ENCODE measurements at places on chromosomes 2 and 18. TPM values are rescaled to one million over a fixed set of nuclear protein-coding genes. Genes with fewer than 3 reads are reported as not detected.

ZSWIM2 gene
- not detected for total RNA-seq

RAB27B gene
- total RNA-seq, result not detected

SGPP2 gene
- total RNA-seq, result 0.31 TPM

ST3GAL5 gene
- 42.1 TPM for total RNA-seq

CENPA gene
- not detected for total RNA-seq

TGFA gene
- 1.3 TPM for total RNA-seq

COLEC12 gene
- total RNA-seq, result 0.13 TPM

ANO7 gene
- total RNA-seq, result 0.77 TPM

CDH2 gene
- total RNA-seq, result not detected

PSMA8 gene
- total RNA-seq, result 1.7 TPM

EMX1 gene
- total RNA-seq, result not detected

CNGA3 gene
- total RNA-seq, result not detected

GULP1 gene
- not detected for total RNA-seq

ZNF513 gene
- 18.6 TPM for total RNA-seq

TTLL4 gene
- 20.4 TPM for total RNA-seq

TRABD2A gene
- total RNA-seq, result 165 TPM

SH3BP4 gene
- total RNA-seq, result 0.19 TPM

ONECUT2 gene
- not detected for total RNA-seq

STARD6 gene
- not detected for total RNA-seq

PNPT1 gene
- total RNA-seq, result 28.5 TPM

FOXI3 gene
- total RNA-seq, result not detected

ELOA2 gene
- not detected for total RNA-seq

IL1F10 gene
- not detected for total RNA-seq

MOB4 gene
- total RNA-seq, result 26.1 TPM

SERPINB3 gene
- total RNA-seq, result not detected

ACADL gene
- total RNA-seq, result not detected

GBX2 gene
- total RNA-seq, result not detected

INHA gene
- not detected for total RNA-seq

SPR gene
- not detected for total RNA-seq

LMAN2L gene
- total RNA-seq, result 7.4 TPM

SMYD5 gene
- 51.2 TPM for total RNA-seq

ANAPC1 gene
- total RNA-seq, result 67.0 TPM

GRHL1 gene
- total RNA-seq, result 0.47 TPM

TUBA4B gene
- not detected for total RNA-seq

FASTKD1 gene
- 26.8 TPM for total RNA-seq

CFAP65 gene
- not detected for total RNA-seq

CYP27A1 gene
- 0.31 TPM for total RNA-seq

ERBB4 gene
- total RNA-seq, result not detected

UNC50 gene
- 45.1 TPM for total RNA-seq

CCDC195 gene
- total RNA-seq, result not detected

EPG5 gene
- 53.5 TPM for total RNA-seq

ALPG gene
- total RNA-seq, result not detected

REG1B gene
- total RNA-seq, result not detected

RHBDD1 gene
- total RNA-seq, result 53.5 TPM

NT5C1B gene
- total RNA-seq, result not detected

IRS1 gene
- 11.4 TPM for total RNA-seq

Data from naive thymus-derived CD8-positive, alpha-beta T cell (primary cell).